Lower leg skin (tissue), 4 donors: ENCODE measurements at places on chromosomes 5 and 9.

DNA sequence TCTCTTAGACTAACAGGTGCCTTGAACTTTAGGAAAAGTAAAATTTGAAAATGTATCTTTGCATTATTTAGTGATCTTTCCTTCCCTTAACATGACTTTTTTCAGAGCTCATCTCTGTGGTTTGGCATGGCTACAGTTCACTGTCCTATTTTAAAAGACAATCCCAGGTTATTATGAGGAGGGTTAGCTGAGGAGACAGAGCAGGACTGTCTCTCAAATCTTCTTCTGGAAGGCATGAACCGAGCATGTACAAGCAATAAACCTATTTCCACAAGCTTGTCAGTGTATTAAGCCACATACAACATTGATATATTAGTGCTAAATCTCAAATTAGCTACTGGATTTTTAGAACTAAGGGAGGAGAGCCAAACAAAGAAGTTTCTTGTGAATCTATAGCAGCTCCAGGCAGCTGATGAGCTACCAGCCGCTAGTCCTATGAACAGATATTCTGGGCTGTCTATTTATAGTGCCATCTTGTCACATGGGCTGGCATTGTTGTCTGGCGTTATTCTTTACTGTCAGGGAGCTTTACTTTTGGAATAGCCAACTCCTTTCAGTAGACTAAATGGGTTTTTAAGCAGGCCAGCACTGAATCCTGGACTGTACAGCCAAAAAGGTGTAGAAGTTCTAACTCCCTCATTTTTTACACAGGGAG is 171.2 kb upstream of the ACTBL2 start:
- no peak for DNase-seq

GRCh38 chr5:96781031-96781971 is 26.4 kb downstream of the ERAP1 start:
- DNase-seq = no peak

GRCh38 chr5:149283626-149284480 is 12.2 kb downstream of the AFAP1L1 start:
- no peak for DNase-seq

GRCh38 chr5:73815631-73816030 is 189.6 kb downstream of the ARHGEF28 start:
- no peak for DNase-seq

DNA sequence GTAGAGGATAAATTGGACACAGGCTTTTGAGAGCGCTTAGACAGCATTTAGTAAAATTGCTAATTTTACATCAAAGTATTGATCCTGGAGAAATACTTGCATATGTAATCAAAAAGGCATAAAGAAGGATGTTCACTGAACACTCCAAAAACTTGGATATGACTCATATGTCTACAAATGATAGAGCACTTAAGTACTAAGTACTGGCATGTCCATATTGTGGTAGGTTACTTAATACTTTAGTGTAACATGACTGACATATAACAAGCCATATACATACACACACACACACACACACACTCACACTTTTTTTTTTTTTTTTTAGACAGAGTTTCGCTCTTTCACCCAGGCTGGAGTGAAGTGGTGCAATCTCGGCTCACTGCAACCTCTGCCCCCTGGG is 361.9 kb downstream of the ARHGEF28 start:
- no peak for DNase-seq

GRCh38 chr9:107727086-107727780 is 237.7 kb upstream of the KLF4 start:
- no peak for DNase-seq

DNA sequence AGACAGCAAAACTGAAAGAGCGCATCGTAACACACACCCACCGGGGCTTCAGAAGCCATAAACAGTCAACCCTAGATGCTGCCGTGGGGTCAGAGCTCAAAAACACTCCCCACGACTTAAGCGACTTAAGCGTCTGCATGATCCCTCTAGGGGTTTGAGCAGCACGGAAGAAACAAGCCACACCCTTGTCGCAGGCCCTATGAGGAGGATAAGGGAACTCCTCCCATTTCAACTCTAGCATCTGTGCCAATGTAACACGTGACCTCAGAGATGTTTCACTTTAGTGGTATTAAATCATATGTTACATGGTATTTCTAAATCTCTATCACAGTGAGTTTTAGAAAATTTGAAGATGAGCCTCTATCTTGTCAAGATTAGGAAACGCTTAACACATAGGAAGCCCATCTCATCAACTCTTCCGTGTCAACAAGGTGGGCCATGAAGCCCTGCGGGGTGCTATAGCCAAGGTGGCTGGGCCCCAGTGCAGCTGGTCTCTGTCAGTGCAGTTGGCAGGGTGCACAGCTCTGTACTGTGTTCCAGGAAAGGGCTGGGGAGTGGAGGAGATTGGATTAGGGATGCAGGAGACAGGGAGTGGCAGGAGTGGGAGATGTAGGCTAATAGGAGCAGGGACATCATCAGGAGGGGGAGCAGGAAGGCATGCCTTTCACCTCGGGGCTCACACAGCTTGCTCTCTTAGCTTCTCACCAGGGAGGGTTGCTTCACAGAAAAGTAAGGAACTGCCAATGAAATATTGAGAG is 33.1 kb downstream of the ZCCHC9 start:
- no peak for DNase-seq

DNA sequence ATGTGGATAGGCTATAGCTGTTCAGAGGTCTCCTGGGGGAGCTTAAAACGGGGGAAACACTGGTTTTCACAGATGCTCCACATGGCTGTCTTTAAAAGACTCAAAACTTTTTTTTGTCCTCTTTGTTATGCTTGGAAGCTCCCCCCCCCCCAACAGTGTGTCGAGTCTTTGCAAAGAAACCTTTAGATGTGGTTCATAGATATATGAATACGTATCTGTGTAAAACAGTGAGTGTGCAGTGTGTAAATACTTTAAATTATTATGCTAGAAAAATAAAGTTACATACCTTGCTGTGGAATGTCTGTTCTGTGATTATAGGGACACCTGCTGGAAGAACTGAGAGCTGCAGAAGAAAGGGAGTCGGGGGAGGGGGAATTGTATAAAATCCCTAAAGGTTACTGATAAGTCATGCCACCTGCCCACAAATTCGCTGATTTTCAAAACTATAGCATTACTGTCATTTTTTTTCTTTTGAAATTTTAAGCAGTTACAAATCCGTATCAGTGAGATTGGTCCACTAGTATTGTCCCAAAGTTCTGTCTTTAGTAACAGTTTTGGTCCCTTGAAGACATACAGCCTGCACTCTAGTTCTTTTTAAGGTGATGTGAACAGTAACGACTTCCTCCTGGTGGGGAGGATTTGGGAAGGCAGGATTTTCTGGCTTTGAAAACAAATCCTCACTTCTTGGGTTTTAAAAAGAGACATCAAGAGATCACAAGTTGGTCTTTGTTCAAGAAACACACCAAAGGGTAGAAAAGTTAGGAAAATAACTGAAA is 22.9 kb downstream of the RGMB start:
- no peak for DNase-seq

DNA sequence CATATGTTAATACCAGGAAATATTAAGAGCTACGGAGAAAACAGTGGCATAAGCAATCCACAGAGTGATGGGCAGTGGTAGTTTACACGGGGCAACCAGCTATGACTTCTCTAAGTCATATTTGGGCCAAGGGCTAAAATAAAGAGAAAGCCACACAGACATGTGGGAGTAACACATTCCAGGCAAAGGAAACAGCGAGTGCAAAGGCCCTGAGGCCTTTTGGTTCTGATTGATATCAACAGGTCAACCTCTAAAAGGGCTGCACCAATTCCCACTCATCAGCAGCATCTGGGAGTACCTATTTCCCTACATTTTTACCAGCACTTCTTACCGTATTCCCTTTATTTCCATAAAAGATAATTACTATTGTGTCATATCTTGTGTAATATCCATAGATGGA is 173.4 kb downstream of the SPOCK1 start:
- no peak for DNase-seq

GRCh38 chr5:167573370-167574127 is 717.9 kb upstream of the WWC1 start:
- no peak for DNase-seq

DNA sequence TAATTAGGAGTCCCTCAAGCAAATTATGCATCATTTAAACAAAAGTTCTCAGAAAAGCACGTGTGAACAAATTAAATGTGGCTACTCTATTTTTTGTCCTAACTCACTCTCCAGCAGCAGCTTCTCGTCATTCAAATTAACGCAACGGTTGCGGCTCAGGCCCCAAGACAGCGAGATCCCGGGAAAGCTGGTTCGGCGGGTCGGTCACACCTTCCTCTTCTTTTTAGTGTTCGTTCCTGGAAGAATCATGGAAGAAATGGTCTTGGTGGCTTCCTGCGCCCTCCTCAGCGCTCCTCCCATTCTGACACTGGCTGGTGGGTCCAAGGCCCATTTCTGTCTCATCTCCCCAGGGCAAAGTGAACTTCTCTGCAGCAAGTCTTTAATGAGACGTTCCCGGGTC is 382.8 kb upstream of the IRX1 start:
- DNase-seq = no peak

GRCh38 chr5:135989686-135990085 is 34.9 kb upstream of the LECT2 start:
- no peak for DNase-seq

- peak; percentile 72 for DNase-seq
Measured at GRCh38 chr9:133768859-133769510, 30.8 kb upstream of the SARDH start.

- no peak for DNase-seq
Measured at GRCh38 chr5:59437176-59437575, 456.4 kb downstream of the PDE4D start.

- DNase-seq = no peak
Measured at GRCh38 chr9:137266585-137267453, 10.7 kb upstream of the TOR4A start.

DNA sequence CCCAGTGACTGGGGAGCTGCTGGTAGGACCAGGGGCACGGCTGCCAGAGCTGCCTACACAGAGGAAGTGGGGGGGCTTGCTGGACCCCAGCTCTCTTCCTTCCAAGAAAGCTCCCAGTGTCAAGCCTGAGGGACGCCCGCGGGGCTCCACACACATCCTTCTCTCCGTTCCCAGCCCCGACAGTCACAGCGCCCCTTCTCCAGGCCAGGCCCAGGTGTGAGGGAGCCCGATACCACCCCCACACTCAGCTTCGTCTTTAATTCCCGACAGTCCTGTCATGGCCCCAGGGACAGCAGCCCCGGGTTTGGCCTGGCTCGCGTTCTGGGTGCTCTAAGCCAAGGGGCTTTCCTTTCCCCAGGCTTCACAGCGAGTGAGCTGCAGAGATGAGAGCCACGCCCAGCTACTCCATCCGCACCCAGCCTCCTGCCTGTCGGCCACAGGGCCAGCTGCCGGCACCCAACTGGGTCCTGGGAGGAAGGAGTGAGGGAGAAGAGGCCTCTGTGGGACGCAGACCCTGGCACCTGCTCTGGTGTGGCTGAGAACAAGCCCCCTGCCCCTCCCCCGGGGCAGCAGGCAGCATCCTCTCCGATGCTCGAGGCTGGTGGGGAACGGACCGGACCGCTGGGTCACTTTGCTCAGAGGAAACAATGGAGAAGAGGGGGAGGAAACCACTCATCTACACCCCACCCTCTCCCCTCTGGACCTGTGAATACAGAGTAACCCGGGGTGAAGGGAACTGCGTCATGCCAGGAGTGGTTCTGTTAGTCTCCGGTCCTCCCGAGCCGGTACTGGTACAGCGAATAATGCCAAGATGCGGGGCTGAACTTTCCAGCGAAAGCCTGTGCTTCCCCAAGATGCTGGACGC is 53.9 kb upstream of the PHYKPL start:
- DNase-seq = no peak

- DNase-seq = no peak
Measured at GRCh38 chr9:89433826-89434225, 64.1 kb downstream of the SEMA4D start.

GRCh38 chr9:17750269-17750668 is 171.4 kb downstream of the SH3GL2 start:
- no peak for DNase-seq

- no peak for DNase-seq
Measured at GRCh38 chr9:130473566-130473965, 28.8 kb downstream of the ASS1 start.

GRCh38 chr5:2709976-2710689 is 41.3 kb downstream of the IRX2 start:
- DNase-seq = peak; percentile 42

DNA sequence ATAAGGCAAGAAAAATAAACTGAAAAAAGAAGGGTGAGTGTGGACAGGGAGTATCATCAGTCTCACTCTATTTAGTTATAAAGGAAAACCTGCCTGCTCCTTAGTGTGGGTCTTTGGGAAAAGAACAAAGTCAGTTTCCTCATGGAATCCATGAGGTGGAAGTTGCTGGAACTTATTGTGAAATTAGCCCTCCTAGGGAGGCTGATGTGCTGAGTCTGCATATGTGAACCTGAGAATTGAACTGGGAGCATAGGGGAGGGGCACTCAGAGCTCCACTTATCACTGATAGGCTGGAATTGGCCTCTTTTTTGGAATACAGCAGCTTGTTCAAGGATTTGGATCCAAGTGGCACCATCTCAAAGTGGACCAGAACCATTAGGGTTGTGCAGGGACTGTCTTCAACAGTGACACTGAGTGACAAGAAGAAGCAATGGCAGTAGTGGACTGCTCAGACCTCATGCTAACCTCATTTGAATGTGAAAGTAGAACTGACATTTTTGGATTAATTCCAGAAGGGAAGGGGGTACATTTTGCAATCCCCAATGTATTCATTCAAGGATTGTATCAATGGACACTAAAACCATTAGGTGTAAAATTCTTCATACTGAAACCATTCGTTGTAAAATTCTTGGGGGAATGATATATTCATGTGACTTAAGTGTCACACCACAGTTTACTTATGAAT is 103.6 kb upstream of the KLF9 start:
- no peak for DNase-seq

- DNase-seq = no peak
Measured at GRCh38 chr9:95225076-95225725, 92.3 kb downstream of the FANCC start.

- DNase-seq = no peak
Measured at GRCh38 chr5:130995851-130996250, 169.2 kb downstream of the HINT1 start.

GRCh38 chr5:74196233-74196632 is 444.3 kb downstream of the ENC1 start:
- no peak for DNase-seq

DNA sequence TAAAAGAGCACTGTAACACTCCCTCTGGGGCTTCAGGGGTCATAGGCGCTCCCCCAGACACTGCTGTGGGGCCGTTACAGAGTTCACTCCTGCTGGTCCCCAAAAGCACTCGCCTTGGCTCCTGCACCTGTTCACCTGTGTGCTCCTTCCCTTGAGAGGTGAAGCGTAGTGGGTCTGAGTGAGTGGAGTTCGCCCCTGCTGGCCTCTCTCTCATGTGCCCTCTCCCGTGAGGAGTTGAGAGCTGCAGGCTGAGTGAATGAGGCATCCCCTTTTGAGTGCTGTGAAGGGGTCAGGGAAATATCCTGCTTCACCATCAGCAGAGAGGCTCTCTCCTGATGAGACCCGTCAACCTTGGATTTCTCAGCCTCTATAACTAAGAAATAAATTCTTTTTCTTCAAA is 134.6 kb upstream of the TUT7 start:
- DNase-seq = no peak

GRCh38 chr5:143882520-143882919 is 70.6 kb downstream of the HMHB1 start:
- no peak for DNase-seq
